Right ventricle myocardium superior (tissue), 1 donor: ENCODE measurements at places on chromosomes 11 and 22.

DNA sequence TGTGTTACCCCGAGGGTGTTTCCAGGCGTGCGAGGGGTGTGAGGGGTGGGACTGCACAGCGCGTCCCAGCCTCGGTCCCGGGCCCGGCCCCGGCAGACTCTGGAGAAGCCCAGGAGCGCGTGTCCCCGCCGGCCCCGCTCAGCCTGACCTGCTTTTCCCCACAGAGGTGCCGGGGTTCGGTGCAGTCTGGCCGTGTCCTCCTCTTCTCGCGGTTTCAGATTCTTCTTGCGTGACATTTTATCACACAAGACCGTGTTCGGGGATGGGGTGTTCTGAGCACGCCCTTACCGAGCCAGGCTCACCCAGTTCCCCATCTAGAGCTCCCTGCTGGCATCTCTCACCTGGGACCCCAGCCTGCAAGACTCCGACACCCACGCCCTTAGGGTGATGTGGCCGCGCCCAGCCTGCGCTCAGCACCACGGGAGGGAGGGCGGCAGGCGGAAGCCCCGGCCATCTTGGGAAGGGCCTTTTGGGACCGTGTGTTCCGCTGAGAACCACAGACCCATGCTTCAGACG is 775.6 kb downstream of the BRD1 start:
- DNase-seq = no peak

- peak; percentile 99 for DNase-seq
Measured at GRCh38 chr11:62621567-62622470, at the start of gene B3GAT3. B3GAT3 (minus strand) TSS chr11:62621986; CDS start chr11:62621947, 39 bp downstream.

GRCh38 chr22:20224256-20224626 is 43.9 kb downstream of the RTN4R start:
- DNase-seq = no peak

DNA sequence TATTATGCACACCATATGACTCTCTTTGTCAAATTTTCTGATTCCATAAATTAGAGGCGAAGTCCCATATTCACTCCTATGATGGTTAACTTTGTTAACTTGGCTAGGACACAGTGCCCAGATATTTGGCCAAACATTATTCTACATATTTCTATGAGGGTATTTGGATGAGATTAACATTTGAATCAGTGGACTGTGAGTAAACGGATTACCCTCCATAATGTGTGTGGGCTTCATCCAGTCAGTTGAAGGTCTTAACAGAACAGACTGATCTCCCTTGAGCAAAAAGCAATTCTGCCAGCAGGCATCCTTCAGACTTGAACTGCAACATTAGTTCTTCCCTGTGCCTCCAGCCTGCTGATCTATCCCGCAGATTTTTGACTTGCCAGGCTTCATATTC is 69.9 kb downstream of the FZD4 start:
- DNase-seq = no peak

DNA sequence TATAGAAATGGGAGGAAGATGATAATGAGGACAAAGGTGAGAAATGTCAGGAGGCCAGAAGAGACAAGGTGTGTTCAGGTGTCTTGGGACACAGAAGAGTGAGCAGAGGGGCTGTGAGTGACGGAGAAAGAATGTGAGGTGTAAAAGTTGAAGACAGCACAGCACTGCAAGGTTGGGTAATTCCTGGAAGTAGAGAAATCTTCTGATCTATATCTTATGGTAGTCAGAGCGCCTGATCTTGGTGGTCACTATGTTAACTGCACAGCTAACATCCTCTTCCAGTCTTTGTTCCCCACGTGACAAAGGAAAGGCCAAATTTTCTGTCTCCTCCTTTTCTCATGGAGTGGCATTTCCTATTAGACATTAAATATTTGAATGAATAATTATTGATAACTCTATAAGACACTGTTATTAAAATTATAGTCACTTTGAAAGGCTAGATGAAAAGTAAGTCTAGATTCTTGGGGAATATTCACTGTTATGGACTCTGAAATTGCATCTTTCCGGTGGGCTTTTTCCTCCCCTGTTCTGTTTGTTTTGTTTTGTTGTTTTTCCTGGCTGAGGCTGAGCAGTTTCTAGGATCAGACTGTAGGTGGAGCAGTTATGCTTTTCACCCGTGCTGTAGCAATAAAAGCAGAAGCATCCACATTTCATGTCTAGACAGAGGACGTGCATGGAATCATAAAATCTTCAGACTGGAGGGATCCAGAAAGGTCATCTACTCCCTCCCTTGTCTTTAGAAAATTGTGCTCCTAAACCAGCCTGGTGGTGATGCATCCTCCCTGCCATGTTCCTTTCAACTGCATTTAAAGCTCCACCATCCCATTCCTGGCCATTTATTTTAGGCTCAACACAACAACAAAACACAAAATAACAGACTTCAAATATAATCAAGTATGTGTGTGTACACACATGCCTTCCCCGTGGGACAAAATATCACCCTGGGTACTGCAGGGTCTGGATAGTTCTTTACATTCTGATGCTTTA is 26.6 kb downstream of the SC5D start:
- no peak for DNase-seq

GRCh38 chr11:117144477-117145392 is 648 bp downstream of the PAFAH1B2 start:
- DNase-seq = peak; percentile 77

- no peak for DNase-seq
Measured at GRCh38 chr11:3995949-3996554, 98.5 kb upstream of the RRM1 start.

GRCh38 chr22:20885557-20886323 is 26.9 kb downstream of the SNAP29 start:
- DNase-seq = peak; percentile 85

DNA sequence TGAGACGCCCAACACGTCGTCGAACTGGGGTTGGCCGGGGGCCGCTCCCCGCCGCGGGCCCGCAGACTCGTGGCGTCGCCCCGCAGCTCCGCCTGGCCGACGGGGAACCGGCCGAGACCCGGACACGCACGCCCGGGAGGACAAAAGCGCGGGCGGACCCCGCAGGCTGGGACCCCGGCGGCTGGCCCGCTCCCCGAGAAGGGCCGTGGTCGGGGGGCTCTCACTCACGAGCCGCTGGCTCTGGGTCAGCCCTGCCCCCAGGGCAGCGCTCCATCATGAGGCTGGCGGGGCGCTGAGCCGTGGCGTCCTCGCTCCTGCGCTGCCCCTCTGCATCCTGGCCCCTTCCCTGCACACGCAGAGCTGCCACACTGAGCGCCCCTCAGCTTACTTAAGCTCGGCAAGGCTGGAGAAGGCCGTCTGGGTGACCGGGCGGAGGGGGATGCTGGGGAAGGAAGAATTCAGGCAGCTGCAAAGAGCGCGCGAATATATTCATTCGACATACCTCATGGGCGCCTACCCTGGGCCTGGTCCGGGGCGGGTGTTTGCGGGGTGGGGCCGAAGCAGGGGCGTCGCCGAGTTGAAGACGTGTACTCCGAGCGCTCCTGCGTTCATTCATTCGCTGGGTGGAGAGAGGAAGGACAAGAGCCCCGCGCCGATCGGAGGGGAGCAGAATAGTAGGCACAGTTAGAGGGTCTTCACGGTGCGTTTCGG is 579 bp upstream of the CYB5R2 start:
- DNase-seq = peak; percentile 53

DNA sequence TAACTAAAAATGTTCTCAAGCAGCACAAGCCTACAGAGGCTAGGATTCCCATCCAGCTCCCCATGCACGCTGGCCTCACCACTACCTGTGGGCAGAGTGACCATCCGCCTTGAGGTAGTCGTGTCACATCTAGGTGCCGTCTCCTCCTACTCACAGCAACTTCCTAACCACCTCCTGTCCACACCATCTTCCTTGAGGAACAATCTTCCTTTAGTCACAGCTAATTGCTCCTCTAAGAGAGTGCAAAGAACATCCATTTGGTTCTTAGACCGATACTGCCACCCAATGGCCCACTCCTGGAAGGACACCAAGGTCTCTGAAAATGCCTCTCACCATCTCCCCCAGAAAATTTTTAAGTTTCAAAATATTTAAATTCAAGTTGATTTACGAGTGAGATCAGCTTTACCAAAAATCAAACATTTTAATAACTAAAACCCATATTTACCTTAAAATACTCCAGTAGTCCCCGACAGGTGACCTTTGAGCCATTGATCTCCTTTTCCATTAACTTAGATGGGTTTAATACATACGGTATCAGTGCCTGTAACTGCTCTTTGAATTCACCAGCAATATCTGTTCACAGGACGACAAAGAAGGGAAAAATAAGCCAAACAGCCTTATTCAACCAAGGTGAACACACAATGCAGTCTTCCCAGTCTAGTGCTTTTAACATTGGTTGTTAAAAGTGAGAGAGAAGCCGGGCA is 21.7 kb upstream of the PLAAT3 start:
- DNase-seq = no peak

DNA sequence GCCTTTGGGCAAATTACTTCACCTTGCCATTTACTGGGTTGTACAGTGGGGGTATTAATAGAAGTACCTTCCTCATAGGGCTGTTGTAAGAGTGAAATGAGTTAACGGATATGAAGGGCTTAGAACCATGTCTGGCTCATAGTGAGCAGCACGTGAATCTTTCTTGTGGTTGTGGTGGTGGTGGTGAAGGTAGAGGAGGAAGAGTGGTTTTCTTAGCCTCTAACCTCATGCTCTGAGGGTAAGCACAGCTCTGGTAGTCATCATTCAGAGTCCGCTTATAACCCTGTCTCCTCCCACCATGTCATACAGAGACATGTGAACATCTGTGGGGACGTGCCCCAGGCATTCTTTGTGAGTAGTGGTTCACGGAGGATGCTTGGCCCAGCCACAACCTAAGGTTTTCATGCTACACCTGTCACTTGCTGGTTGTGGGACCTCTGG is 43.6 kb downstream of the TEAD1 start:
- no peak for DNase-seq

- no peak for DNase-seq
Measured at GRCh38 chr11:34915136-34916014, 804 bp downstream of the APIP start.

DNA sequence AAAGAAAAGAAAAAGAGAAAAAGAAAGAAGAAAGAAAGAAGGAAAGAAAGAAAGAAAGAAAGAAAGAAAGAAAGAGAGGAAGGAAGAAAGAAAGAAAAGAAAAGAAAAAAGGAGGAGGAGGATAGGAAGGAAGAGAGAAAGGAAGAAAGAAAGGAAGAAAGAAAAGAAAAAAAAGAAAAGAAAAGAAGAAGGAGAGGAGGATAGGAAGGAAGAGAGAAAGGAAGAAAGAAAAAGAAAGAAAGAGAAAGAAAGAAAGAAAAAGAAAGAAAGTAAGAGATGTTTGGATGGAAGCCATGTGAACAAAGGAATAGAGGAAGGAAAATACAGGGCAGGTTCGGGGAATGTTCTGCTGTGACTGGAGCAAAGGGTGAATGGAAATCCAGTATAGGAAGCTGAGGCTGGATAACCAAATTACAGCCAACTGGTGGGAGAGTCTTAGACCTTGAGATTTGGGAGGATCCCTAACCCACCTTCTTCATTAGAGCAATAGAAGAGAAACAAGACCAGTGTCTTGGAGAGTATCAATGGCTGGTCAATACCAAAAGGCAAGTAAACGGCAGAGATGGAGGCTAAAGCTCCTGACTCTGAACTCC is 94.9 kb downstream of the RASSF10 start:
- DNase-seq = no peak

- no peak for DNase-seq
Measured at GRCh38 chr22:45223304-45224117, 17.2 kb downstream of the KIAA0930 start.

GRCh38 chr22:32764330-32765131 is 37.0 kb upstream of the TIMP3 start:
- DNase-seq = peak; percentile 77

- no peak for DNase-seq
Measured at GRCh38 chr11:61149624-61150615, 11.3 kb downstream of the VPS37C start.

- no peak for DNase-seq
Measured at GRCh38 chr11:23725752-23726151, 771.1 kb upstream of the LUZP2 start.

DNA sequence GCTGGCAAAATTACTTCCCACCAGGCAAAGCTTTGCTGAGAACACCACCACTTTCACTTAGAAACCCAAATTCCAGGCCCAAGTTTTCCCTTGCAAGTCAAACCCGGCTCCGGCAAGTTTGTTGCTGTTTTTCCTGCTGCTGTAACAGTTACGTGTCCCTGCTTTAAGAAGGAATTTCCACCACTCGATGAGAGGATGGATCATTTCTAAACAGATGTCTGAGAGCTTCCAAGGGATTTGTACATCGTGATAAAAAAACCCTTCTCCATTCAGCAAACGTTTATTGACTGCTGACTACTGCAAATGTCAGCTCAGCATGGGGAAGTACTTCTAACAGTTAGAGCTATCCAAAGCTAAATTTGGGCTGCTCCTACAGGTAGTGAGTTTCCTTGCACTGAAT is 19.7 kb downstream of the P2RX3 start:
- no peak for DNase-seq

DNA sequence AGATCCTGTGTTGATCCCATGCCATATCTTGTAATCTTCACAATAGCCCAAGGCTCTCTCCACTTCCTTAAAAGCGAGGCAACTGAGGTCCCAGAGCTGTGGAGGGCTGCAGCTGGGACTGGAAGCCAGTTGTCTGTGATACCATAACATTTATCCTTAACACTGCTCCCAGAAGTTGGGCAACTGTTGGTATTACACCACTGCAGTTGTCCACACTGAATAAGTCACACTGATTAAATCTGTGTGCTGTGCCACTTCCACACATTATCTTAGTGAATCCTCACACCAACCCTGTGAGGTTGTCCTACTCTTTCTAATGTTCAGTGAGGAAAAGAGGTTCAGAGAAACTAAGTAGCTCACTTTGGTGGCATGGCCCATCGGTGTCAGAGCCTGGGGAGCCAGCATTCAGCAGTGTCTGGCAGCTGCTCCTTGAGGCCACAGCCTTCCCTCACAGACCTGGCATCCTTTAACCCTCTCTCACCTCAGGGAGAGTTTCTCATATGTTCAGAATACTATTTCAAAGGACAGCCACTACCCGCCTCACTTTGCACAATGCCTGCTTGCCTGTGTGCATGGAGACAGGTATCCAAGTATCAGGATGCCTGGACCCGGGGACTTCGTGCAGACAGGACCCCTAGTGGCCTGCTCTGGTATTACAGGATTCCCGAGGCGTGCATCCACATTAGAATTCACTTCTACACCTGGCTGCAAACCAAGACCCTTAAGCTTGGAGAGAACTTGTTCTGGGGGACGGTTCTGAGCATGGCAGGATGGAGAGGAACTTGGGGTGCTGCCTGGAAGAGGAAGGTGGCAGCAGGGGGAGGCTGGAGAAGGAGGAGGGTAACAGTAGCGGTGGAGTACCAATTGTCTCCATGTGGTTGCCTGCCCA is 221.9 kb upstream of the TBCEL start:
- peak; percentile 62 for DNase-seq

DNA sequence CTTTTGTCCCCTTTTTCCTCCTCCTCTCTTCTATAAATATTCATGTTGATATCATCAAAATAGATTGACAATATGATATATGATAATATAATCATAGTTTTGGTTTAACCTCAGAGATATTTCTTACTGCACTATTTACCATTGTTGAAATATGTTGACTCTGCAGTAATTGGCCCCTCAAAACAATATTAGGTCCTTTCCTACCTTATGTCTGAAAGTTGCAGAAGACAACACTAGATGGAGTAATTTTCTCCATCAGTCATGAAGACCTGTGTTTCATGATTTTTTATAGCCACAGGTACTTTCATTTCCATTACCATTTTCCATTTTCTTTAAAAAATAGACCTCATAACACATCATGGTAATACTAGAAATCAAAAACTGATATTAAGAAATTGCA is 284.4 kb downstream of the LUZP2 start:
- no peak for DNase-seq

GRCh38 chr11:27205779-27206570 is 157.0 kb downstream of the CCDC34 start:
- DNase-seq = no peak

- peak; percentile 17 for DNase-seq
Measured at GRCh38 chr11:68313574-68314202, 1.3 kb downstream of the LRP5 start.
